B cell (primary cell): ENCODE measurements at places on chromosomes 6 and 20. TPM values are rescaled to one million over a fixed set of nuclear protein-coding genes. Genes with fewer than 3 reads are reported as not detected.

The FERMT1 gene
- not detected in 2 replicates for polyA plus RNA-seq

The TOX2 gene
- polyA plus RNA-seq, result 1.2 and 2.3 TPM in 2 replicates

The PLA2G7 gene
- 0.04 and 0.13 TPM in 2 replicates for polyA plus RNA-seq

The LPA gene
- polyA plus RNA-seq, result not detected in 2 replicates

The MYBL2 gene
- polyA plus RNA-seq, result 2.7 and 5.2 TPM in 2 replicates

The BTNL2 gene
- polyA plus RNA-seq, result not detected in 2 replicates

The COL19A1 gene
- polyA plus RNA-seq, result 14.6 and 23.8 TPM in 2 replicates

The LHFPL5 gene
- not detected in 2 replicates for polyA plus RNA-seq

The ADGRF5 gene
- polyA plus RNA-seq, result not detected in 2 replicates

The PACSIN1 gene
- 0.18 and 0.61 TPM in 2 replicates for polyA plus RNA-seq

The MROH8 gene
- 3.8 and 4.0 TPM in 2 replicates for polyA plus RNA-seq

The CDH26 gene
- polyA plus RNA-seq, result 1.8 and 3.7 TPM in 2 replicates

The KCNK5 gene
- polyA plus RNA-seq, result not detected in 2 replicates

The NKAIN4 gene
- polyA plus RNA-seq, result not detected in 2 replicates

The PPP1R16B gene
- 54.5 and 58.8 TPM in 2 replicates for polyA plus RNA-seq

The PSORS1C2 gene
- not detected in 2 replicates for polyA plus RNA-seq

The FOXS1 gene
- polyA plus RNA-seq, result not detected in 2 replicates

The COL9A3 gene
- polyA plus RNA-seq, result 10.7 and 30.8 TPM in 2 replicates

The HCRTR2 gene
- polyA plus RNA-seq, result not detected in 2 replicates

The COL11A2 gene
- polyA plus RNA-seq, result 0.82 and 0.88 TPM in 2 replicates

The GRM1 gene
- polyA plus RNA-seq, result not detected in 2 replicates
